ENCODE measurements at places on chromosomes 11 and 22. TPM values are rescaled to one million over a fixed set of nuclear protein-coding genes. Genes with fewer than 3 reads are reported as not detected.
A peak's percentile ranks its signal among the peaks of the same experiment; 100 is the strongest.

GRCh38 chr22:25147642-25147928 is 52.1 kb upstream of the CRYBB3 start:
- no peak for DNase-seq

DNA sequence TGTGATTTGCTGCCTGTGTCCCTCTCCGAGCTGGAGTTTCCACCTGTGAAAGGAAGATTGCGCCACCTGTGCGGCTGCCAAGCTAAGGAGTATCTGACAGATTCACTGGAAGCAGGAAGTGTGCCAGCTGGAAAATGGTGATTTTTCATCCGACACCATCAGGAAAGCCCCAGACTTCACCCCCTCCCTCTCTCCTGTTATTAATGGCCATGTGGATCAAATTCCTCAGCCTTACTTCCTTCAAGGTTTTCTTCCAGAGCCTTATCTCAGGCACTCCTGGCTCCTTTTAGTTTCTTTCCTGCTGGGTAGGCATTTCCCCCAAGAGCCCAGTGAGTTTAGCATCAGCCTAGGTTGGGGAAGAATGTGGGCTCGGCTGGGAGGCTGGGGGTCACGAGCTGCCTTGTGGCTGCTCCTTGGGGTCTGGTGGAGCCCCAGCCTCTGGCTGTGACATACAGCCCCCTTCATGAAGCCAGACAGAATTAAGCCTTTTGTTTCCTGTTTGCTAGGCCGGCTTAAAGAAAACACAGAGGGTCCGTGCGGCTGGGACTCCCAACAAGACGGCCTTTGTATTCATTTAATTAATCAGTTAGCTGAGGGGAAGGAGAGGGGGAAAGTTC is 37.1 kb downstream of the PKNOX2 start:
- DNase-seq: no peak

Gene RIMBP3C
- total RNA-seq: 4.5 TPM

DNA sequence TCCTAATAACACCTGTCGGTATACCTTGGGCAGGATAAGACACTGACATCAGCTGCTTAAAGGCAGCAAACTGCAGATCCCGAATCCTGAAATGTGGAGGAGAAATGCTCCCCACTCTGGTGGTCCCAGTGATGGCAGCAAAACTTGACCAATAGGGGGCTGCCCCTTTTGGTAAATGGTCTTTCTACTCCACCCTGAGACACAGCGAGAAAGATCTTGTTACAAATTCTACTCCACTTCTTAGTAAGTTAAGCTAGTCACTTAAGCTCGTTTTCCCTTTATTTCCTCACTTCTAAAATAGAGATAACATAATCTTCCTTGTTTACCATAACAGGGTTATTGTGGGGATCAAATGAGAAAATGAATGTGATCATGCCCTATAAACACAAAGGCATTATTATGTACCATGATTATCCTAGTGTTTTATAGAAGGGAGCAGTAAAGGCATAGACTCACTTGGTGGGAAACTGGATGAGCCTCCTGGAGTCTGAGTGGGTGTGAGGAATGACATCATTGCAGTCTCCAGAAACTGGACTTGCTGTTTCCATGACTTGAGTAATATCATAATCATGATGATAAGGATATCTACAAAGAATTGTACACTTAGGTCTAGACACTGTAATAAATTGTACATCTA is 50.9 kb downstream of the ENDOD1 start:
- DNase-seq: no peak

DNA sequence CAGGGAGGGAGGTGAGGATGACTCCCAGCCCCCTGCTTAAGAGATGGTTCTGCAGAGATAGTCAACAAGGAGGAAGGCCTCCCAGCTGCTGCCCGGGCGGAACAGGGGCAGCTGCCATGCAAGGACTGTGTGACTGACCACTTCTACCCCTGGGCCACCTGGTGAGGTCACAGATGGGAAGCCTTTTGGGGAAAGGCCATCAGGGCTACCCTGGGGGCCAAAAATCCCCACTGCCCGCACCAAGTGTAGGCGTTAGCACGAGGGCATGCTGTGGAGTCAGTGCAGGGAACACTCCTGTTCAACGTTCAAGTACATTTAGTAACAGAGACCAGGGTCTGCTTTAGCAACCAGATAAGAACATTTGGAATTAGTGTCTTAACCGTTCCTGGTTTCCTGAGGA is 372.9 kb downstream of the BRD1 start:
- DNase-seq: no peak

Gene SLC15A3
- total RNA-seq: 5.4 TPM

Gene BSX
- total RNA-seq: not detected

Gene MMP10
- not detected for total RNA-seq

Gene SEPTIN3
- 0.36 TPM for total RNA-seq

- DNase-seq: no peak
Measured at GRCh38 chr22:49450498-49450897, 377.2 kb downstream of the BRD1 start.

DNA sequence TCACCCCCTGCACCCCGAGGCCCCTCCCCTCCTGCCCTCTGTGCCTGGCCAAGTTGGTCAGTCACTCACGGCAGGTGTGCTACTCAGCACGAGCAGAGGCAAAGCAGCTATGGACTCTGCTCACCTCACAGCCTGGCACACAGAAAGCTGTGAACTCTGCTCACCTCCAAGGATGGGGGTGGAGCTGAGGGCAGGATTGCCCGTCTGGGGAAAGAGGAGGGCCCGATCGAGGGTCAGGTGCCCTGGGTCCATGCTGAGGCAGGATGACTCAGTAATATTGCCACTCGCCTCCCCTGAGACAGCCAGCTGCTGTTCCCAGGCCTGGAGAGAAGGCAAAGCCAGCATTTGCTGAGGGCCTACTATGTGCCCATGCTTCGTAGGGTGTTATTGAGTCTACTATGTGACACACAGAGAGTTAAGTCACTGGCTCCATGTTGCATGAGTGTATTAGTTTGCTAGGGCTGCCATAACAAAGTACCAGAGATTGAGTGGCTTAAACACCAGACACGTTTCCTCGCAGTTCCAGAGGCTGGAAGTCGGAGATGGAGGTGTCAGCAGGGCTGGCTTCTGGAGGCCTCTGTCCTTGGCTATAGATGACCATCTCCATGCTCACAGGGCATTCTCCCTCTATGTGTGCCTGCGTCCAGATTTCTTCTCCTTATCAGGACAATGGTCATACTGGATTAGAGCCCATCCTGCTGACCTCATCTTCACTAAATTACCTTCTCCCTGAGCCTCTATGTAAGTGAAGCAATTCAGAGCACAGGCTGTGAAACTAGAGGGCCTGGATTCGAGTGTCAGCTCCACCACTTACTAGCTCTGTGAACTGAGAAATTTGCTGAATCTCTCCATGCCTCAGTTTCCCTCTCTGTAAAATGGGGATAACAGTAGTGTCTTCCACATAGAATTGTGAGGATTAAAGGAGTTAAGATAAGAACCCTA is 13.2 kb upstream of the TSKU start:
- no peak for DNase-seq

- DNase-seq: no peak
Measured at GRCh38 chr11:5336331-5336730, 7.0 kb downstream of the OR51B5 start.

- no peak for DNase-seq
Measured at GRCh38 chr22:32544953-32545558, 70.4 kb downstream of the FBXO7 start.

GRCh38 chr22:27804470-27805297 is 3.1 kb upstream of the MN1 start:
- DNase-seq: peak; percentile 40

GRCh38 chr11:76695771-76696170 is 25.2 kb upstream of the LRRC32 start:
- no peak for DNase-seq

DNA sequence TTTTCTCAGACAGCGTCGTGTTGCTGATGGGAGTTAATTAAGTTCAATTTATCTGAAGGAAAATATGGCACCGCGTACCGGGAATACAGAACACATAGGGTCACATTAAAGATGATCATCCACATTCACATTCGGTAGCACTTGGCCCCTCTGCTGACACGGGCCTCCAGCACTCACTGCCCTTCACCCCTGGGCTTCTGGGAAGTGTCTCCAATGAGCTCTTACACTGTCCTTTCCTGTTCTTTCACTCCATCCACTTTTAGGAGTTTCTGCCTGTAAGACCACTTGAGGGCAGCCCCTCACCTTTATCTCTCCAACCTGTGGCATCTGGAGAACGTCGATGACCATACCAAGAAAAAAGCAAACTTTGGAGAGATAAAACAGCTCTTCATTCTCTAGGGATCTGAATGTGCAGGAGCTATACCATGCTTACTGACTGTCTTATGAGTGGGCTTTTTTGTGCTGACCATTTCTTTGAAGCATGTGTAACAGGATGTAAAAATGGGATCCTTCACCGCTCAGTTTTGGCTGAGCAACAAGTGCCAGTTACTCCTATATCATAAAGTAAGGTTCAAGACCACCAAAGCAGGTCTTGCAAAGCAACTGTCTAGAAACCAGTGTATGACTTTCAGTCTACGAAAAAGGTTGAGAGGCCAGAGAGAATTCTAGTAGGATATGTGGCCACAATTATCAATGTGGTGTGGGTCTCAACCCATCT is 1.1 kb upstream of the SERGEF start:
- DNase-seq: peak; percentile 39

DNA sequence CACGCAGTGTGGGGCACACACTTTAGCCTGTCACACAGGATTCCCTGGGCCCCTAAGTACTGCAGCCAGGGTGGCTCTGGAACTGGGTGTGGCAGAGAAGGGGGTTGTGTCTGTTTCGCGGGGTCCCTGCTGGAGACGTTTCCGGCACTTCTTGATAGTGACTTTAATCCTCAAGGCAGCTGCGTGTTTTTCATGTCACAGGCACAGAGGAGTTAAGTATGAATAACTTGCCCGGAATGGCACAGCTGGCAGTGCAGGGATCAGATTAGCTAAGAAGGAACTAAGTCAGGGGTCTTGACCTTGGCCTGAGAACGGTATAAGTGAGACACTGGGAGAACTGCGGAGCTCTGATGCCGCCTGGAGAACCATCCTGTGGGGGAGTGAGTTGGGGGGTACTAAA is 7.5 kb upstream of the KRTAP5-7 start:
- no peak for DNase-seq

- DNase-seq: no peak
Measured at GRCh38 chr11:10937385-10937771, 79.5 kb upstream of the ZBED5 start.

DNA sequence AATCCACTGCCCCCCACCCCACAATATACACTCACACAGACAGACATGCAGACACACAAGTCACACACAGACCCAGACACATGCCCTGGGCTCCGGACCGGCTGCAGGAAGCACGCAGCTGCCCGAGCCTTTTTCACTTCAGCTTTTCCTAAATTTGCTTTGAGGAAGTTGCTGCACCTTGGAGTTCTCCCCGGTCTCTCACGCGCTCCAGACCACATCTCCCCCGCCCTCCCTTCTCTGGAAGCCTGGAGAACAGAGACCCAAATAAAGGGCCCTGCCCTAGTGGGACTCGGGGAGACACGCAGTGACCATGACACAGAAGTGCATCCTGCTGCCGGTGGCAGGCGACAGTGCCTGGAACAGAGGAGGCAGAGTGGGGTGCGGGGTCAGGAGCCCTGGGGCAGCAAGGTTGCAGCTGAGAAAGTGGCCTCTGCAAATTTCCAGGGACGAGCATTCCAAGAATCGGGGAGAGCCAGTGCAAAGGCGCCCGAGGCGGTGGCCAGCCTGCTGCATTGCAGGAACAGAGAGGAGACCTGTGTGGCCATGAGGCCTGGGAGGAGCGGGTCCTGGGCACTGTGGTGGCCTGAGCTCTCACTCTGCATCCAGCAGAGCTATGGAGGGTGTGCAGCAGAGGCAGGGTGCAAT is 19.1 kb downstream of the RPL3 start:
- no peak for DNase-seq

Gene BEST1
- total RNA-seq: 0.26 TPM

Gene TCN1
- total RNA-seq: 0.38 TPM

Gene C22orf31
- not detected for total RNA-seq

- DNase-seq: peak; percentile 53
Measured at GRCh38 chr22:22692707-22693530, 48.5 kb downstream of the GGTLC2 start.

GRCh38 chr11:33891714-33892327 is at the start of gene LMO2:
LMO2 (minus strand) TSS chr11:33892076; CDS start chr11:33869716, 22,360 bp downstream.
- no peak for DNase-seq

Gene ZBTB16
- total RNA-seq: 8.2 TPM

Gene E2F8
- total RNA-seq: not detected

Gene ZFP91
- total RNA-seq: 38.0 TPM

DNA sequence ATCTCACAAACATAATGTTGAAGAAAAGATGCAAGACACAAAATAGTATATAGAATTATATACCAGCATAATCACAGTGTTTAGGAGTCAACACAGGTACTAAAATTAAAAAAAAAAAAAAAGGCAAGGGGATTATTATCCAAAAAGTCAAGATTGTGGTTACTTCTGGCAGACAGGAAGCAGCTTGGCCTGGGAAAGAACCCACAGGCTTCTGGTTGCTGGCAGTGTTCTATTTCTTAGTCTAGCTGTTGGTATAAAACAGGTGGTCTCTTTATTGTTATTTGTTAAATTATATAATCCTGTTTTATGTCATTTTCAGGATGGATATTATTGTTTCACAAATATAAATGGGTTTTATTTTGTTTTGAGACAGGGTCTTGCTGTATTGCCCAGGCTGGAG is 54.0 kb downstream of the C11orf58 start:
- no peak for DNase-seq

Gene CHRNA10
- total RNA-seq: 4.6 TPM

Gene HOATZ
- total RNA-seq: not detected

DNA sequence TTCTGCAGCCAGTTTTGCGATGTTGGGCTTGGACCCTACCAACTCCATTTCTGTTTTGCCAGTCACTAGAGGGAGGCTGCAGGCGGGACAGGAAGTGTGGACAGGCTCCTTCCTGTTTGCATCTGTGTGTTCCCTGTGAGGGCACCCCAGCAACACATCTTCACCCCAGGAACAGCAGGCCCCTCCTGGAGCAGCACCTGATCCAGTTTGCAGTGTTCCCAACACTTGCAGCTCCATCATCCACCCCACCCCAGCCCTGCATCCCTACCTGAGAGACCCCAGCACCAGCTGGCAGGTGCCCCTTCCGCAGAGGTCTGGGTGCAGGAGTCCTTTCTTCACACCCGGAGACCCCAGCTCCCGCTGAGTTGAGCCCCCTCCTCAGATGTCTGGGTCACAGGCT is 7.4 kb upstream of the VSIG10L2 start:
- DNase-seq: no peak

Gene MUC2
- not detected for total RNA-seq

GRCh38 chr11:93330446-93330984 is at the start of gene DEUP1:
DEUP1 (plus strand) TSS chr11:93330742; CDS start chr11:93332260, 1,518 bp downstream.
- no peak for DNase-seq

Gene TRIM3
- 23.1 TPM for total RNA-seq

DNA sequence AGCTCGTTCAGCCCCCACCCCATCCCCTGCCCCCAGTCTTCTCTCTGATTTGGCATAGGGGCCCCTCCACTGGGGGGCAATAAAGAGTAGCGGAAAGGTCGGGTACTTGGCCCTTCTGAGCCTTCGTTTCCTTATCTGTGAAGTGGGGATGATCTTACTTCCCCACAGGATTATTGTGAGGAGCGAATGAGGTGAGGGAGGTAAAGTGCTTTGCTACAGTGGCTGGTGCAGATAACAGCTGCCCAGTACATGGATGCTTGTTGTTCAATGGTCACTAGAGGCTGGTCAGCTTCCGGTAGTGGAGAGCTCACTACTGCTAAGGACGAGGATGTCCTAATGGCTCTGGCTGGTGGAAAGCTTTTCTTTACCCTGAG is 101.2 kb downstream of the CEP164 start:
- no peak for DNase-seq

Gene KRTAP5-7
- total RNA-seq: not detected

- DNase-seq: no peak
Measured at GRCh38 chr11:35271031-35271430, 132.1 kb downstream of the CD44 start.

Gene ACR
- total RNA-seq: not detected

- DNase-seq: no peak
Measured at GRCh38 chr11:19436932-19437331, 196.2 kb upstream of the E2F8 start.

- DNase-seq: no peak
Measured at GRCh38 chr22:40520562-40520961, 116.0 kb downstream of the MRTFA start.
